GM12865 (cell line): ENCODE measurements at places on chromosomes 7 and 10.

DNA sequence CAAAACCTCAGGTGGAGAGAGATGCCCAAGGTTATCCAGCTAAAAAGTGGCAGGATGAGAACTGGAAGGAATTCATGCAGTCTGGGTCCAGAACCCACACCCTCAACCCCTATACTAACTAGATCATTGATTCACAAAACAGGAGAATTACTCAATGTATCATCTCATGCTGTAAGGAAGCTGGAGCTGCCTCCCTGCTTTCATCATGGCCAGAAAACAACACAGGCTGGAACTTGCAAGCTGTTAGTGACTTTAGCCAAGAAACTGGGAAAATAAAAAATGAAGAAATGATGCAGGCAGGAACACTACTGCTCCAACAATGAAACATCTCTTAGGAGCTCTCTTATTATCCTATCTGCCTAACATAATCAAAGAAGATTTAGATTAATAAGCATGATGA, 619.8 kb upstream of the CELF2 start:
- no peak for DNase-seq

- DNase-seq = no peak
Observed at GRCh38 chr7:120859459-120859858, 1.5 kb upstream of the TSPAN12 start.

DNA sequence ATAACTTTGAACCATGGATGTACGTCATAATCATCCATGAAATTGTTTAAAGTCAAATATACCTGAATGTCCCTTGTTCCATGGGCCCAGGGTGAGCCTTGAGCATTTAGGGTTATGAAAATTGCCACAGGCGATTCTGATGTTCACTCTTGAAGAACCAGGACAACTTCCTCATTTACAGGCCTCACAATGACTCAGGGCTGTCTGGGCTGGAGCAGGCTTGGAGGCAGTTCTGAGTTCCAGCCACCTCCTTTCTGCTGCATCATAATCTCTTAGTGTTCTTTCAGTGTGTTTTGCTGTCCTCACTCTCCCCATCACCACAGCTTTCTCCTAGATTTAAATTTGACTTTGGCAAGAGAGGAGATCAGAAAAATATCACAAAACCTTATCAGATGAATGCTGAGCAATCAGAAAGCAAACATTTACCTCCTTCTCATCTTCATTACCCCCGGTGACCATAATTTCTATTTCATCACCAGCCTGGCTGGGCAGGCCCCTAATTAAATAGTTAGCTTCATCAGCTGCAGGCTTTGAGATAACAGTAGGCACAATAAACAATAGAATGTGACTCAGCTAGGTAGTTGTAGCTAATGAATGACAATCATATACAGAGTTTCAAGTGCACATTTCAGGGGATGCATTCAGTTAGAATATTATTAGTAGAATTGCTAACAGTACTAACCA, 571.0 kb downstream of the SH2D4B start:
- peak; percentile 69 for DNase-seq

DNA sequence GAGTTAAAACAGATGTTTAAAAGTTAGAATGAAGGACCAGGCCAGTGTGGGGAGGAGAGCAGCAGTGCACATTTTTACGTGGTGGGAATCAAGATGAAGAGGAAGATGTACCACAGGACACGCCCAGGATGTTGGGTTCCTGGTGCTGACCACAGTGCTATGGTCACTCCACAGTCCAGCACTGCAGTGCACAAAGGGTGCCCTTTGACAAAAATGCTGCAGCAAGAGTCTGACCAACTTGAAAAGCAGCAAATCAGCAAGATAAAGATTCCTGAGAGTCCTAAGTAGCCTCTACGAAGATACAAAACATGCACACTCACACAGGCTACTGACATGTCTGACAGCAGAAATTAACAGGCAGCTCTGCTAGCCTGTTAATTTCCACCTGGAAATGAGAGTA, 107.1 kb downstream of the PIP4K2A start:
- DNase-seq = peak; percentile 59

GRCh38 chr10:78349911-78350663, 316.4 kb downstream of the RPS24 start:
- no peak for DNase-seq

- DNase-seq = no peak
Observed at GRCh38 chr7:103879411-103879810, 110.0 kb downstream of the RELN start.
